Activated CD8-positive, alpha-beta memory T cell treated with anti-CD3 and anti-CD28 coated beads for 48 hours (primary cell): ENCODE measurements at places on chromosomes 1 and 21.

GRCh38 chr1:192453360-192453992 lies 122.1 kb upstream of the RGS1 start:
- no peak for DNase-seq

DNA sequence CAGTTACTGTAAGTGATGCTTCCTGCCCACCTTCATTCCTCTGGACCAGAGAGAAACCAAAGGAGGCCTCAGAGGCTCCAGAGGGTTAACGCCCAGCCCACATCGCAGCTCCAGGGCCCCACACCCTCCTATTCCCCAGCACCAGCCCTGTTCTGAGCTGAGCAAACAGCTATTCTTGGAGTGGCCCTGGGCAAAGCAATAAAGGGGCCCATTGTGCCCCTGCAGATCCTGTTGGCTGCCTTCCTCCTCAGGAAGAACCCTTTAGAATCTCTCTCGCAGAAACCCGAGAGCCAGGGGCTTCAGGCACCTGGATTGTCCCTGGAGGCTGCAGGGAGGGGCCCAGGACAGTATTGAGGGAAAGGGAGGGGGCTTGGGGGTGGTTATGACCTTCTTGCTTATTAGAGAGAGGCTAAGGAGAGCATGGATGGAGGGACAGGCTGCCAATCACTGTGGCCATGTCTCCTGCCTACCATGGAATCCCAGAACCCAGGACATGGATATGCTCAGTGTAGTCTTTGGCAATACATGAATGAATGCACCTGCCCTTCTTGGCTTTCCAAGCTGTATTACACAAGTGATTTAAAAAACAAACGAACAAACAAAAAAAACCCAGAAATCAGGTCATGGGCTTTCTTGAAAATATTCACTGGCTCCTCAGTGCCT lies 9.2 kb downstream of the PADI2 start:
- no peak for DNase-seq

DNA sequence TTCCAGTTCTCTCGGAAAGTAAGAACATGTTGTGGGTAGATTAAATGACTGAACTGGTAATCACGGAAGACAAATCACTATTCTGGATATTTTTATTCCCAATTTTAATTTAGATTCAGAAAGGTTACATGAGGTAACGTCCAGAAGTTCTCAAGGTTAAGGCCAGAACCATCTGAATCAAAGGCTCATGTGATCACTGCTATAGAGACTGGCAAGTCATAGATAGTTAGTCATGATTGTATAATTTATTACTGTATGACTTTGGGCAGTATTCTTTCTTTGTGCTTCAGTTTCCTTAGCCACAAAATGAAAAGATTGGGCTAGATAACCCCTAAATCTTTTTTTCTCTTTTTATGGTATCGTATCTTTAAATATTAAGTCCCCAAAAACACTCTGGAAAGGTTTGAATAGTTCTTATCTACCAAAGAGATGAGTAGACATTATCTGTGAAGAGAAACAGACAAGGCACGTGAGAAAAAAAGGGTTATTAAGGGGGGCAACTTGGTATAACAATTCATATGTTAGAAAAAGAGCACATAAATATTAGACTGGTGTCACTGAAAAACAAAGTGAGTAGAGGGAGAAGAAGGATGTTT lies 241.0 kb downstream of the PTPRC start:
- no peak for DNase-seq

DNA sequence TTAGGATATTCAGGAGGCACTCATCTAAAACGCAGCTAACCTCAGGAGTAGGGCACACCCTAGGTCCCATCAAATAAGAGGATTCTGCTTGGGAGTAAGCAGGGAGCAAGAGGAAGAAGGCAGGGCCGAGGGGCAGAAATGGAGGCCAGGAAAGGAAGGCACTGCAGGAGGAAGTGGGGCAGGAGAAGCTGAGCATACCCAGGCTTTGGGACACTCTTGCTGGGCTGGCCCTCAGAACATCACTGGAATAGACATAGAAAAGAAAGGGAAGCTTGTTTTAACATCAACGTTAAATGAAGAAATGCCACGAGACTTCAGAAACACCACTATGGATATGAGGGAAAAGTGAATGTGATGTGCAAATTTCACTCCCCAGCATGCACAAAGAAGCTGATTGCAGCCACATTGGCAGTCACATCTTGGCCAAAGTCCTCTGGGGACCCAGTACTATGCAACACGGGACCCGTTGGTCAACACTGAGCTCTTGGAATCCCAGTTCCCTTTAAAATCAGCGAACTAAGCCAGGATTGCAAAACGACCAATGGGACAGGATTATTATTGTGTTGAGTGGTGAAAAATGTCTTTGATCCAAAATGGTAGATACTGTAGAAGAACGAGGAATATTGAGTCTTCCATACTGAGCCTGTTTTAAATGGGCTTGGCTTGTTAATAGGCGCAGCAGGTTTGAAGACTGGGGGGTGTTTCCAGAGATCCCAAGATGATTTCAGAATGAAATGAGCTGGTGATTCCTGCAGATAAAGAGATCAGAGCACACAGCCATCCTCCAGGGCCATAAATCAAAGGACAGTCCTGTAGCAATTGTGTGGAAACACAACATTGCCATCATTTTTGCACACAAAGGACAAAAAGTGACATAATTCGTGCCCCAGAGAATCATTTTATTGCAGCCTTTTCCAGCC lies 152.4 kb downstream of the TOMM20 start:
- DNase-seq = no peak
